ENCODE measurements at places on chromosomes 2 and 18.

- no peak for DNase-seq
Measured at GRCh38 chr2:879540-879939, 71.1 kb upstream of the SNTG2 start.

GRCh38 chr18:63272638-63273037 is 46.9 kb downstream of the BCL2 start:
- DNase-seq: no peak

DNA sequence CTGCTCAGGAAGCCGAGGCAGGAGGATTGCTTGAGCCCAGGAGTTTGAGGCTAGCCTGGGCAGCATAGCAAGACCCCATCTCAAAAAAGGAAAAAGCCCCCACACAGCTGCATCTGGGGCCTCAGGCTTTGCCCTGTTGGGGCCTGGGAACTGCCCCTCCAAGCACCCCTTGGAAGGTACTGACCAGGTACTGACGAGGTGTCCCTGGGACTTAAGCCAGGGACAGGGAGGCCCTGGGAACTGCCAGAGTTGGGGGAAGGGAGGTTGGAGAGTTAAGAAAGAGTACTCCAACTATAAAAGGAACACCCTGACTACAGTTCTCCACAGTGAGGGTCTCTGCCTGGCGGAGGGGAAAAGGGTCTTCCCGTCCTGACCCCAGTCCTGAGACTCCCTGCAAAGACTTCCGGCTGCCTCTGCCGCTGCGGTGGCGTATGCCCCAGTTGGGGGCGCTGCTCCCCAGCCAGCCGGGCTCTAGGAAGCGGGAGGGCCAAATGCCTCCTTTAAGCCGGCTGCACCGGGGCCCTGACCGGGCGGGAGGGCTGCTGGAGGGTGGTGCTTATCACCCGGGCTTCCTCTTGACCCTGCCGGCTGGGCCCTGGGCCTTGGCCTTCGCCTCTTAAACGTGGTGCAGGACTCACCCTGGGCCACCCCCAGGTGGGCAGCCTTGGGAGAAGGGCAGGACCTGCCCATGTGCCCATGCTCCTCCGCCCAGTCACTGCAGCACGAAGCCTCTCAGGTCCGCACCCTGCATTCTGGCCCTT is 12.8 kb downstream of the SLC30A3 start:
- peak; percentile 50 for DNase-seq

- DNase-seq: no peak
Measured at GRCh38 chr2:234189786-234190300, 139.3 kb downstream of the SPP2 start.

GRCh38 chr18:25830787-25831186 is 259.6 kb downstream of the SS18 start:
- DNase-seq: no peak

GRCh38 chr2:215572341-215572848 is 136.5 kb upstream of the FN1 start:
- no peak for DNase-seq

DNA sequence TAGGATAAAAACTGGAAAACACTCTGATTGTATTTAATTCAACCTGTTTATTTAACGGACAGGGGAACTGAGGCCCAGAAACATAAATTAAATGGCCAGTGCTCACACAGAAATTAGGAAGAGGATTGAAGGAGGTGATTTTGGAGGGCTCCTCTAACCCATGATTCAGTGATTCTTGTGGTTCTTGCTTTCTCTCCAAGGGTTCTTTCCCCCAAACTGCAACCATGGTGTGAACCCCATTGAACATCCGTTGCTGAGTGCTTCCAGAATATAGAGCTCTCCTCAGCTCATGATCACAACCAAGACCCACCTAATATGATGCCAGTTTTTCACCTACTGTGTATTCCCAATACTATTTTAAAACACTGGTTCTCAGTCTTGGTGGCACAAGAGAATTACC is 41.4 kb downstream of the BMP10 start:
- DNase-seq: no peak

DNA sequence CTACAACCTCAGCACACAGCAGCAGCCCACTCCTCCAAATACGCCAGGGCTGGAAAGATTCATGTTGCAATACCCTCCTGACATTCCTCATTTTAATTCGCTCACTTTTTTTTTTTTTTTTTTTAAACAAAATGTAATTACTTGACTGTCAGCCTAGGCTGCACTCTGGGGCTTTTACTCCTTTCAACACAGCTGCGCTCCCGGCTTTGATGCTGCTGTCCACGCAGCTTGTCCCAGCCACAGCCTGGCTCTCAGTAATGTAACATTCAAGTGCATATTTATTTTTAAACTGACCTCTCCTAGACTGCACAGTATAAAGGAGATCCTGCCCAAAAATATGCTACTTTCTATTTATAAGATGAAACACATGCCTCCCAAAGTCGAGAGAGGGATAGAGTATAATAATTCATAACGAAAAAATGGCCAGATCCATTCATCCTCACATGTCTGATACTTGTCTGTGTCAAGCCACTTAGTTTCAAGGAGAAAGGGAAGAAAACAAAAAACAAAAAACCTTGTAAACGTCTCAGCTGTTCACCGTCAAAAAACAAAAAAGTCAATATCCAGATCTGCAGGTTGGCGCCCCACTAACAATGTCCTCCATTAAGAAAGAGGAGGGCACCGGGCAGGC is 949 bp downstream of the CDC42EP3 start:
- DNase-seq: no peak

DNA sequence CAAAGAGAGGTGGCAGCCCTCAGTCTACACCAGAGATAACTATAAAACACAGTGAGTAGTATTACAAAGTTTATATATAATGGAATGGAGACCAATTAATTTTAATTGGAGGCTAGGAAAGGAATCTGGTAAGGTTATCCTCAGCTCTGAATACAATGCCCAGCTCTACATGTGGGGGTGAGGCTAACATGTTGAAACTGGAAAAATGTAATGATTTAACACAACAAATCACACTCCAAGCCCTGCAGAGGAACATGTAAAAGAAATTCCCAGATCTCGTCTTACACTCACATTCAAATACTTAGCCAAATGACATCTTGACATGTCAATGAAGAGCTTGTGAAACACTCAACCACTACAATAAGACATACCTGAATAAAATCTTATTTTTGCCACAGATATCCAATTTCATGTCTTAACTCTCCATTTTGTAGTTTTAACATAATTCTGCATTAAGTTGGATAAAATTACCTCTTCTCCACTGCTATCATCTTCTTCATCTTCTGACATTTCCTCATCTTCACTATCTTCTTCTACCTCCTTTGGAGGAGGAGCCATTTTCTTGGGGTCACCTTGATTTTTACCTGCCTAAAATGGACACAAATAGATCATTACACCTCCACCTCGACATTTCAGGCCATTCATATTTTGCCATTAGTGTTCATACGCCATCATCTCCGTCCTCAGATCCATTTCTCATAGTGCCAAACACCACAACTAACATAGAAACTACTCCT is 1.4 kb downstream of the NCL start:
- DNase-seq: no peak

- DNase-seq: no peak
Measured at GRCh38 chr18:70432804-70433400, 144.1 kb downstream of the SOCS6 start.

GRCh38 chr2:172561270-172561669 is 5.4 kb downstream of the PDK1 start:
- DNase-seq: no peak

DNA sequence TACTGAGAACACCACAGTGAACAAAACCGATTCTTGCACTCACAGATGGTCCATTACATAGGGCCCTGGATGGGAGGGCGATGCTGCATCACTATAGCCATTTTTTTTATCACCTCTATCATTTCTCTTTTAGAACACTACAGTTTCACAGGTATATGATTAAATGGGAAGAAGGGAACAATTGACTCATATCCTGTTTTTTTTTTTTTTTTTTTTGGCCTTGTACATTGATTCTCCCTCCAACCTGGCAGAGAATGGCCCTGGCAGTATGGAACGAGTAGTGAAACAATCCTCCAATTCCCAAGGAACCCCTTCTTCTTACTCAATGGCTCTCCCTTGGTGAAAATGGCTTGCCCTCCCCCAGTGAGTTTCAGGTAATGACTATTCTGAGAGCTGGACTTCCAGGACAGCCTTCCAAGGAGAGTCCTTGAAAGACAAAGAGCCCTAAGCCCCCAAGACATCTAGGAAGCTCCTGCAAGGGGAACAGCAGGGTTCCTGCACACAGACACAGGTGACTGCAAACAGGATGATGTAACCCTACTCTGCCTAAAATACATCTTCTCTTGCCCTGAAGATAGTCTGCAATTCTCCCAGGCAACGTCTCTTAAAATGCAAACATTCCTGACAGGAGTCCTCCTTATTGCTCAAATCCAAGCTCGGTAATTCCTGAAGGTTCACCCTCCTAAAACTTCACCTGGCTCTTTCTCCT is 405.4 kb downstream of the SETBP1 start:
- no peak for DNase-seq

DNA sequence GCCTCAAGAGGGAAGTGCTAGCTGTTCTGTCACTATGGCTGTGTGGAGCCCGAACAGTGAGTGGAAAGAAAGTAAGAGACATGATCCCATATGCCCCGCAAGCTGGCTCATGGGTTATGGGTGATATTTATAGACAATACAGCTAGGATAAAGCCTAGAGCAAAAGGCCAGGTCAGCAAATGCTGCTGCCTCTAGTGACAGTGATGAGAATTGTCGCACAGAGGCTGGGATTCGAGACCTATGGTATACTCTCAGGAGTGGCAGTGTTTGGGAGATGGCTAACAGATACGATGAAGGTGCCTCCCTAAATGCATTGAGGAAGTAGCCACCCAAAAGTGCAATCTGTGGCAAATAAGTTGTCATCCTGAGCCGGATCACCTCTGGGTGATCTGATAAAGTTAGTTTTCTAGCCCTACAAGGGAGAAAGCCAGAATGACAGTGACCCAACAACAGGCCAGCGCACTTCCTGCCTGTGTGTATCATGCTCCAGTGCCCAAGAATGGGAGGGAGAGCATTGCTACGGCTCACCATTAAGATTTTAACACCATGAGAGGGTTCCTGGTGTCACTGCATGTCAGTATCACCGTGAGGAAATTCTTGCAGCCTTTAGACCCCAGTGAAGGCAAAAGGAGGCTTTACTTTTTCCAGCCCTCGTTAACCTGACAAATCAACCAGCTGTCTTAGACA is 92.2 kb upstream of the TGFA start:
- no peak for DNase-seq

DNA sequence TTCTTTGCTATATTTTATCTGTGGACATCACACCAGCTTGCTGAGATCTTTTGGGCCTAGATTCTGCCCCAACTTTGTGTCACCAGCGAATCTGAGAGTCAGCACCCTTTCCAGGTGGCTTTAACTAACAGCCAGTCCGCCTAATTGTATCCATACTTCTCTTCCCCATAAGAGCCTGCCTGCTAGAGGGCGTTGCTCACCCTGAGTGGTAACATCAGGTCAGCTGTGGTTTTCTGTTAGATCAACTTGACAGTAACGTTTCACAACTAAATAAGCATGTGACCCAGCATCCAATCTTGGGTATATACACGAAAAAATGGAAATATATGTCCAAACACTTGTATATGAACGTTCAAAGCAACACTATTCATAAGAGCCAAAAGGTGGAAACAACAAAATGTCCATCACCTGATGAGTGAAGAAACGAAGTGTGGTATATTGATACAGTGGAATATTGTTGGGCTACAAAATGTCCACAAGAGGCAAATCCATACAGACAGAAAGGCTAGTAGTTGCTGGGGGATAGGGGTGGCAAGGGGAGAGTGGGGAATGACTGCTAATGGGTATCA is 24.9 kb downstream of the EFHD1 start:
- no peak for DNase-seq

DNA sequence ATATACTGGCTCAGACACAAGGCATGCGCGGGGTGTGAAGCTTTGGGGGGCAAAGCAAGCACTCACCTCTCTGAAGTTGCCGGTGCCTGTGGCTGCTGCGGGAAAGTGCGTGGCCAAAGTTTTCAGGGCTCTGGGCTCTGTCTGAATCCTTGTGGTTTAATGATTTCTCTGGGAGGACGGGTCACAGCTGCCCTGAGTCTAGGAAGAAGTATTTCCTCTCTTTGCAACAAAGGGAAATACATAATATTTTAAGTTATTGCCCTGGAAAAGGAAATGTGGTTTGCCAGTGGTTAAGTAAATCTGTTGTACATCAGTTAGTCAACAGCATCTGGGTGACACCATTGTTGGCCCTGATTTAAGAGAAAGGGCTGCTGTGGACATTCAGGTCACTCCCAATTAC is 56.7 kb upstream of the ZDBF2 start:
- no peak for DNase-seq

- DNase-seq: no peak
Measured at GRCh38 chr2:215635071-215635787, 199.4 kb upstream of the FN1 start.

DNA sequence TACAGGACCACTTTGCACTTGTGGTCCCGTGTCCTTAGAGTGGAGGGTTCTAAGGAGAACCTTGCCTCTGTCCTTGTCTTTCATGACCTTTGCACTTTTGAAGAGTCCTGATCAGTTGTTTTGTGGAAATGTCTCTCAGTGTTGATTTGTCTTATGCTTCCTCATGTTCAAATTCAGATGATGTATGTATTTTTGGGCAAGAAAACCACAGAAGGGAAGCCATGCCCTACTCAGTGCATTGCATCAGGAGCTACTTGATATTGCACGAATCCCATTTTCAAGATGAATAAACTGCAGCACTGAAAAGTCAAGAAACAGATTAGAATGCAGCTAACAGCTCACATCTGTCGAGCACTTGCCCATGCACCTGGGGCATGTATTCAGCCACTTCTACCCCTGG is 152.2 kb downstream of the INHBB start:
- no peak for DNase-seq

- DNase-seq: no peak
Measured at GRCh38 chr2:233852056-233852455, 2.3 kb downstream of the HJURP start.

GRCh38 chr18:47936952-47937351 is 6.5 kb upstream of the SMAD2 start:
- DNase-seq: no peak

DNA sequence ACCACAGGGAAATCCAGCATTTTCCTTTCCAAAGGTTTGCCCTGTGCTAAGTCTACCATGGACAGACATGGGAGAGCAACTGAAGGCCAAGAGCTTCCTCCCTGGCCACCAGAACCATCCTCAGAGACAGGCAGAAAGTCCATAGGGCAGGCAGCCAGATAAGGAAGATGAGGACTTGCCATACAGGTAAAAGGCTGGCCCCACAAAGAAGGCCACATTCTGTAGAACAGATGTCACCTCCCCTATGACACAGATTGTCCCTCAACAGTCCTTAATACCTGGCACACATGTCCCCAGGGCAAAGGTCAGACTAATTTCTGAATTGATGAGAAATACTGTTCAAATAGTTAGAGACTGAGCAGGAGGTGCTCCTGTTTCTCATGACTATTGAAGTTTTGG is 52.0 kb downstream of the FECH start:
- DNase-seq: no peak

- DNase-seq: no peak
Measured at GRCh38 chr2:124610866-124611265, 585.8 kb downstream of the CNTNAP5 start.

DNA sequence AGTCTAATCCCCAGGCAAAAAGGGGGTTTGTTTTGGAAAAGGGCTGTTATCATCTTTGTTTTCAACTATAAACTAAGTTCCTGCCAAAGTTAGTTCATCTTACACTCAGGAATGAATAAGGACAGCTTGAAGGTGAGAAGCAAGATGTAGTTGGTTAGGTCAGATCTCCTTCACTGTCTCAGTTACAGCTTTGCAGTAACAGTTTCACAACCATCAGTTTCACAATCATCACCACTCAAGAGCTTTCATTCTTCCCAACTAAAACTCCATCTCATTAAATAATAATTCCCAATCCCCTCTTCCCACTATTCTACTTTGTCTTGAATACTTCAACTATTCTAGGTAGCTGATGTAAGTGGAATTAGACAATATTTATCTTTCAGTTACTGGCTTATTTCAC is 200.9 kb downstream of the NYAP2 start:
- no peak for DNase-seq

GRCh38 chr2:106798826-106799552 is 87.0 kb downstream of the ST6GAL2 start:
- DNase-seq: no peak
